Panc1 (cell line): ENCODE measurements at places on chromosomes 5 and 9. TPM values are rescaled to one million over a fixed set of nuclear protein-coding genes. Genes with fewer than 3 reads are reported as not detected.

GRCh38 chr9:110671849-110672248 lies 3.3 kb downstream of the MUSK start:
- no peak for DNase-seq

DNA sequence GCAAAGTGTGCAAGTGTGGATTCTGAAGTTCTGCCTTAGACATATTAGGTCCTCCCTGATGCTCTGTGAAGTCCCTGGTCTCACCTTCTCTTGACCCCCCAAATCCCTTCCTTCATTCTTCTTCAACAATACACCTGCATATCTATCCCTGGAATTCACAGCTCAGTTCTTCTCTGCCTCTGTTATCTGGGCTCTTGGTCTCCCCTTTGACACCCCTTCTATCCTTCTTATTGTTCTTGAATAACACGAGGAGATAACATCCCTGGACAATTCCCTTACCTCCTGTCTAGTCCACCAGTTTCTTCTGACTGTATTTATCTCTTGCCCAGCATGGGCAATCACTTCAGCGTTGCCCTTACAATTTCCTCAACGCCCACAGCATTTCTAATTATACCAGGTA lies 104.8 kb upstream of the ATG10 start:
- no peak for DNase-seq

GRCh38 chr9:27722866-27723265 lies 149.6 kb upstream of the C9orf72 start:
- no peak for DNase-seq

DNA sequence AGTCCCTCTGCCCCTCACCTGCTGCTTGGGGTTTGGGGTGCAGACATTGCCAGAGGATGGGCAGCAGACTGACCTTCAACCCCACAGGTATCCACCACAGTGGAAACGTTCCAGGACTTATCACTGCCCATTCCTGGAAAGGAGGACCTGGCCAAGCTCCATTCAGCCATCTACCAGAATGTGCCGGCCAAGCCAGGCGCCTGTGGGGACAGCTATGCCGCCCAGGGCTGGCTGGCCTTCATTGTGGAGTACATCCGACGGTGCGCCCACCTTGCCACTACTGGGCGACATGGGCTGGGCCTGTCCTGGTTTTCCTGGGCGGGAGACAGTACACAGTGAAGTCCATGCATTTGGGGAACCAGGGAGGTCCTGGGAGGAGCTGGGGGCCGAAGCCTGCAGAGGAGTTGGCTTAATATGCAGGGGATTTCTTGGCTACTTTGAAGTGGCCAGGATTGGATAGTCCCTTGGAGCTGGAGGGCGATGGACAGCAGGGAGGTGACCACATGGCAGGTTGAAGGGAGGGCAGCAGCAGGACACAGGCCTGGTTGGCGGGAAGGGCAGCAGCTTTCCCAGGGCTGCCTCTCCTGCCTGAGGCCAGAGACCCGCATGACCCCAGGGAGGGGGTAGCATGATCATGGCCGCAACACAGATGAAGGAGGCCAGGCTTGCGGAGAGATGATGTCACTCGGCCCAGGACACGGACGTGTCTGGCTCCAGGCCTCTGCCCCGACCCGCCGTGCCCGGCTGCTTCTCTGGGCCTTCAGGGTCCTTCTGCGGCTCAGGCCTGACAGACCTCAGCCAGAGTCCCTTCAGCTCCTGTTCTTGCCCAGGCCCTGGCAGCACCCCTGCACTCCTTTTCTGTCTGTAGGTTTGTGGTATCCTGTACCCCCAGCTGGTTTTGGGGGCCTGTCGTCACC lies 34.6 kb downstream of the USP20 start:
- no peak for DNase-seq

GRCh38 chr9:128049843-128050242 lies 17.3 kb downstream of the NAIF1 start:
- DNase-seq: no peak

GRCh38 chr5:129902816-129903215 lies 1.4 kb upstream of the CHSY3 start:
- no peak for DNase-seq

- no peak for DNase-seq
Measured at GRCh38 chr9:107819772-107820565, 330.4 kb upstream of the KLF4 start.

GRCh38 chr5:181217111-181217802 lies 5.8 kb upstream of the TRIM41 start:
- DNase-seq: no peak

- no peak for DNase-seq
Measured at GRCh38 chr9:10252174-10252573, 360.6 kb downstream of the PTPRD start.

DNA sequence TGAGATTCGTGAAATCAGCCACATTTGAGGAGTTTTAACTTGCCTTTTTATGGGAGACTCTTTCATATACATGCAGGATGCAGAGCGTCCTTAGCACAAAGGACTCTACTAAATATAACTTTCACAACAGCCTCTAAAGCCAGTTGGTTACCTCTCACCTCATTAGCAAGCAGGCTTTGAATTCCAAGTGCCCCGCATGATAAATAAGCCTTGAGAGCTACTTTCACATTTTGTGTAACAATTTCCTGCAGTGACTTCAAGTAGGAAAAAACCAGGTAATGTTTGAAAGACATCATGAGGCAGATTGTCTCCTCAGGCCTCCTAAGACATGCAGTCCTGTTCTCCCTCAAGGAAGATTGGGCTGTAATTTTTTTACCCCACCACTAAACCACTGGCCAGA lies 50.5 kb downstream of the RALGPS1 start:
- DNase-seq: no peak

DNA sequence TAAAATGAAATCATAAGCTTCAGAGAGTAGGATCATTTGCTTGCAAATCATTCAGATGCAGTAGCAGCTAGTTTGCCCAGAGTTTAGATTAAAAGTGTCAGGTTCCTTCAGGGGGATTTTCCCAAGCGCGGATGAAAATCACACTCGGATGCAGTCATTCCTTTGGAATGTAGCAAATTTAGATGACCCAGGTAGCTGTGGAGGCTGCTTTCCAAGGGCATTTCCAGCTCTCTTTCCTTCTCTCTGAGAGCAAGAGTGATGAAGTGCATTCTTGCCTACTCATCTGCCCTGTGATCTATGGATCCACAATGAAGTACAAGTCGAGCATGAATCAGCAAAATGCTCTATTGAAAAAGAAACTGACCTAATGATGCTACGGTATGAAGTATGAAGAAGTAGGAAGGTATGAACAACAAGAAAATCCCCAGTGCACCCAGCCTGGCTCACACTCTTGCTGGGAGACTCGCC lies 200.2 kb downstream of the PLK2 start:
- DNase-seq: peak; percentile 76

Gene FST
- 0.51 TPM for total RNA-seq

Gene PCDHA9
- 0.21 TPM for total RNA-seq
